T-helper 17 cell (primary cell): ENCODE measurements at places on chromosomes 11 and 22.
A peak's percentile ranks its signal among the peaks of the same experiment; 100 is the strongest.

GRCh38 chr11:73193251-73194033 is 24.6 kb upstream of the P2RY2 start:
- H3K4me3 ChIP-seq: no peak overlapping the region
- peaks cover 2% of the 10 kb centered on the region for H3K4me1 ChIP-seq
- H3K36me3 ChIP-seq: peaks cover 5% of the 10 kb centered on the region
- no peak for DNase-seq

DNA sequence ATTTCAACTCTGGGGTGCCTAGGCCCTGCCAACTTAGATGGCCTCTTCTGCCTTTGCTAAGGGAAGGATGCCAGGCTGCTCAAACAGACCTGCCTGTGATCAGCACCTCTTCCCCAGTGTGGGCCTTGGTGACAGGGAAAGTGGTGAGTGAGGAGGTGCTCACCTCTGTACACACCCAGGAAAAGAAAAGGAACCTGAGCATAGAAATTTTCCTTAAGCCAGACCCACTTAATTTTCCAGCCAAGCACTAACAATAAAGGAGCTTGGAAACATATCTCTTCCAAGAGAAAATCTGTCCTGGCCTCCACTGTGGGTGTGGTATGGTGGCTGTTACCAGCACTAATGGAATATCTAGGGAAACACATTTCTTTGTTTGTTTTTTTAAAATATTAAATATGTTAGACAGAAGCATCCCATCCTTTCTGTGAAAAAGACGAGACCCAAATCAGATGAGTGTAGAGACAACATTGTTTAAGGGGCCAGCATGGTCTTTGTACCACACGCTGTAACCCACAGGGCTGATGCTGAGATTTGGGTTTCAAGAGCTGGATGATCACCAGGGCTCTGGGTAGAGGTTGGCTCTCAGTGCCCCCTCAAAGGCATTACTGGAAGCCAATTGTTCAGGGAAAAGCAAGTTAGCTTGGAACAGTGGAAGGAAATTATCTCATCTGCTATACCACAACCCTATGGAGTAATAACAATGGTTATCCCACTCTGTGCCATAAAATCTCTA is 472.2 kb downstream of the INSC start:
- peaks cover 5% of the 10 kb centered on the region for H3K27me3 ChIP-seq
- H3K4me1 ChIP-seq: no peaks in the 10 kb centered on the region
- no peak for DNase-seq
- no peaks in the 10 kb centered on the region for H3K36me3 ChIP-seq

DNA sequence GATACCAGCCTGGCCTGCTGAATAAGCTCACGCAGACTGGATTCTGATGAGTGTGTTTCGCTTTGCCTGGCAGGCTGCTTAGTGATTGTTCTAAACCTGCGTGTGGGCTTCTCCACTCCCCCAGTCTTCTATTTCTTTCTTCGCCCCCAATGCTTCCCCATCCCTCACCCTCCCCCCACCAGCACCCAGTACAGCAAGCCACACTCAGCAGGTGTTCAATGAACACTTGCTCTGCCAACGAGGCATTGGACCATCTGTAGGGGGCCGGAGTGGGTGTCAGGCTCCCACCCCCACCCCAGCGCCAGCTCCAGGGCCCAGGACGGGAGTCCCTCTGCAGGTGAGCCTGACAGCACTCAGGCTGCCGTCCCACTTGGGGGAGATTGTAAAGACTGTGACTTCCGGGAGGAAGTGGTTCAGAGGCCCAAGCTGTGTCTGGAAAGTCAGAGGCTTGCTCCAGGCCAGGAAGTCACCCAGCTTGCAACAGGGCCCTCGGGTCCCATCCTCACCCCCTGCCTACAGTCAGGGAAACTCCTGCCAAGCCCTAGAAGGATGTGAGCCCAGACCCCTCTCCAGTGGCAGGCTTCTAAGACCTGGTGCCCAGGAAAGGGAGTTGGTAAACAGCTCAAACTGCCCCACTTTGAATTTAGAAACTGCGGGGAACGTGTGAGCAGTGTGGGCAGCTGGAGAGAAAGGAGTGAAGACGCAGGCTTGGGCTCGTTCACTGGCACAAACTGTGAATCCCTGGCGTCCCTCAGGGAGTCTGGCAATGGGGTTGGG is 66.3 kb upstream of the PRDM11 start:
- H3K27me3 ChIP-seq: no peaks in the 10 kb centered on the region
- peak overlapping the region; percentile 70 for H3K4me3 ChIP-seq
- peak; percentile 23 for DNase-seq
- H3K4me1 ChIP-seq: peaks cover 18% of the 10 kb centered on the region

- H3K36me3 ChIP-seq: peaks cover 3% of the 10 kb centered on the region
- H3K27ac ChIP-seq: no peak overlapping the region
- H3K27me3 ChIP-seq: no peaks in the 10 kb centered on the region
- no peak for DNase-seq
These were observed 463 bp downstream of the RAD9A start for GRCh38 chr11:67392183-67392715.

DNA sequence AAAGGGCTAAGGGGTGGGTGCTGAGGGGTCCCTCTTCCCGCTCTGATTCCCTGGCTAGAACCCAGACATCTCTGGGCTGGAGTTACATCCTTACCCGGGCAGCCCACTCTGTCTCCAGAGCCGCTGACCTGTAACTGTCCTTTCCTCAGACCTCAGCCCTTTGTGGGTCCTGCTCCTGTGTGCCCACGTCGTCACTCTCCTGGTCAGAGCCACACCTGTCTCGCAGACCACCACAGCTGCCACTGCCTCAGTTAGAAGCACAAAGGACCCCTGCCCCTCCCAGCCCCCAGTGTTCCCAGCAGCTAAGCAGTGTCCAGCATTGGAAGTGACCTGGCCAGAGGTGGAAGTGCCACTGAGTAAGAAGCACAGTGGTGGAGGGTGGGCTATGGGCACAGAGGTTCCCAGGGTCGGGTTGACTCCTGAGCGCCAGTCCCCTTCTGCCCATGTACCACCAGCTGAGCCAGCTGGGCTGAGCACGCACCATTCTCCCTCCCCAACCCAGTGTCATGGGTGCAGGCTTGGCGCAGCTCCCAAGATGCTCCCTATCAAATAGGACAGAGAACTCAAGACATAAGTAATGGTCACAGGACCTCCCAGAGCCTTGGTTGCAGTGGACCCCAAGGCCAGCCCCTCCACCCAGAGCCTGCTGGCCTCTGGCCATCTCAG is 1.6 kb downstream of the IL18BP start:
- DNase-seq: no peak
- no peaks in the 10 kb centered on the region for H3K27me3 ChIP-seq
- H3K36me3 ChIP-seq: peaks cover 8% of the 10 kb centered on the region
- H3K4me3 ChIP-seq: no peak overlapping the region
- H3K27ac ChIP-seq: peak overlapping the region; percentile 91

GRCh38 chr11:27166130-27166529 is 125.5 kb downstream of the BBOX1 start:
- H3K27me3 ChIP-seq: peaks cover 14% of the 10 kb centered on the region
- no peak overlapping the region for H3K27ac ChIP-seq
- DNase-seq: no peak
- H3K36me3 ChIP-seq: no peaks in the 10 kb centered on the region
- no peak overlapping the region for H3K4me3 ChIP-seq
